Right ventricle myocardium inferior (tissue), 1 donor: ENCODE measurements at places on chromosomes 16 and 17. TPM values are rescaled to one million over a fixed set of nuclear protein-coding genes. Genes with fewer than 3 reads are reported as not detected.

- peak; percentile 91 for DNase-seq
Measured at GRCh38 chr16:85611444-85612190, 1.5 kb upstream of the GSE1 start.

DNA sequence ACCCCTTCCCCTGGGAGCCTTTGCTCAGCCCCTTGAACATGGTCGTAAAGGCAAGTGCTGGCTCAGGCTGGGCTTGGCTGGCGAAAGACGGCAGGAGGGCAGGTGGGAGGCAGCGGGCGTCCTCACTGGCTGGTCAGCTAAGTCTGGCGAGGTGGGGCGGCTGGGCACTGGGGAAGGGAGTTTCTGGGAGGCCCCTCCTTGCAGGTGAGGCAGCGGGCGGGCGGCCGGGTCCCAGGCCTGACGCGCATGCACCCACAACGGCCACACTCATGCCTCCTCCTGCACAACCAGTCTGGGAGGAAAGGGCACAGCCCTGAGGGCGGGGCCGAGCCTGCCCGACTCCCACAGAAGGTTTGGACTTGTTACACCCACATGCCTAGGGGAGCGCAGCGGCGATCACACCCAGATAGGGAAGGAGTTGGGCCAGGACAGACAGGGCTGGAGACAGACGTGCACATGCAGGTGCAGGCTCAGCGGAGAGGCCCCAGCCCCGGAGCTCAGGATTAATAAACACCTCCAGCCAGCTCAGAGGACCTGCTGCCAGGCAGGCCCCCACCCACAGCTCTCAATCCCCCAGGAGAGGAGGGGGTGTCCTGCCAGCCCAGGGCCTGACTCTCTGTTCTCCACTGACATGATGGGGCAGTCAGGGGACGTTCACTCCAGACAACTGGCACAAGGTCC is at the start of gene EVPL:
EVPL (minus strand) TSS at position 148 of the 681 bp plus-strand sequence; CDS start at position 40, 108 bp downstream.
- no peak for DNase-seq

DNA sequence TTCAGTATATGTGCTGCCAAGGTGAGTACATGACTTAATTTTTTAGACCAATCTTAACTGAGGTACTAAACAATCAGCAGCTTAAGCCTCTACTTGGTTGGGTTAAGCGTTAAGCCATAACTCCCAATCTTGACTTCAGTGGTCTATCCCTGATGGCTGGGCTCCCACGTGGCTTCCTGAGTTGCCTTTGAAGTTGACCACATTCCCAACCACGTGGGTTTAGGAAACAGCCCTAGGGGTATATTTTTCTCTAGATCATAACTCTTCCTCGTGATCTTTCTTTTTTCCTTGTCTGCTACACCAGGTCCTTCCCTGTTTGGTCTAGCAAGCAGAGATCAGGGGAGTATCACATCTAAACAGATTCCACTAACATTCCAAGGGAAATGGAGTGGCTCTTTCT is 20.1 kb upstream of the PIRT start:
- DNase-seq = no peak

DNA sequence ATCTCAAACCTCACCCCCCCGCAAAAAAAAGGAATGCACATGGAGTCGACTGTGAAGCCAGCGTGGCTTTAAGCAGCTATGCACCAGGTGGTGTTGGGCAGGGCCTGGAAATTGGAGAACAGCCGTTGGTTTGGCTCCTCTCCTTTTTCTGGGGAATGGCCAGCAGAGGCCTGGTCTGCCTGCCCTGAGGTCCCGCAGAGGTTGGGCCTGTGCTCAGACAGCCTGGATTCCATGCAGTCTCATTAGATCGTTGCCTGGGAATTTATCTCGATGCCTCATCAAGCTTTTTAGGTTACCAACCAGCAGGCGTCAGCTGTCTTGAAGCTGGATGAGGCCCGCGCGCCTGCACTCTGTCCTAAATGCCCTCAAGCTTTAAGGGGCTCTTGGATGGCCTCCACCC is 9.8 kb downstream of the SLC12A3 start:
- no peak for DNase-seq

GRCh38 chr17:45784293-45784740 is at the start of gene CRHR1:
TSS of gene CRHR1 (plus strand) at chr17:45784320. CDS start at chr17:45784545, 225 bp downstream.
- no peak for DNase-seq

DNA sequence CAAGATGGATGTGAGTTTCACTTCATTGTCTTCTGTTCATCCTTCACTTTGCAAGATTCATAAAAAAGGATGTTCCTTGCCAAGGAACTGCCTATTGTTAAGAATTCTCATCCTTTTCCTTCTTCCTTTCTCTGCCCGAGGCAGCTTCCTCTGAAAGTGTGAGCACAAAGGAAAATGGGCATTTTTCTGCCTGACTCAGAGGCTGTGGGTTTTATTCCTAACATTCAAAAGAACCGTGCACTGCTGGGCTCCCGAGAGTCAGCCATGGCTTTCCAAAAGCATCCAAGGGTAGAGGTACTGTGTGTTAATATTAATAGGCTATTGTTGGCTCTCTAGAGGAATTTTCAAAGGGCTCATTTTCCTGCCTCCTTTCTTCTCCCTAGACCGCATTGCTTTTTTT is 289.4 kb downstream of the ABCC12 start:
- DNase-seq = no peak

GRCh38 chr16:26601335-26601734 is 465.4 kb upstream of the C16orf82 start:
- DNase-seq = no peak

DNA sequence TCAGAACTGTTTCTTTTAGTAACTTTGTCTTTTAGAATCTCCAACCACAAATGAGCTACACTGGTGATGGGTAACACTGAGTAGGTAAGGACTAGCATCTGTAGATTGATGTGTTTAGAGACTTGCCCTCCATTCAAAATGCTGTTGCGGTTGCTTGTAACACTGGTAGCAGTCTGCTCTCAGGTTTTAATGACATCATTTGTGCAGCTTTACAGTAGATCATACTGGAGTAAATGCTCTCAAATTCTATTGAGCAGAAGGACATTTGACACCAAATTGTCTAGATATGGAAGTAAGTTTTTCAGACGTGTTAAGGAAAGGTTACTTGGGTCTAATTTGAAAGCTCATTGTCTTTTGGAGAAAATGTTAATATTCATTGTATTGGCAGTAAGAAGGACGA is 98.8 kb downstream of the NLK start:
- no peak for DNase-seq

Gene DHRS7C
- 69.8 TPM for total RNA-seq

Gene CIITA
- 11.0 TPM for total RNA-seq

Gene AIPL1
- not detected for total RNA-seq
